GM23248 (cell line): ENCODE measurements at places on chromosomes 6 and 20.

DNA sequence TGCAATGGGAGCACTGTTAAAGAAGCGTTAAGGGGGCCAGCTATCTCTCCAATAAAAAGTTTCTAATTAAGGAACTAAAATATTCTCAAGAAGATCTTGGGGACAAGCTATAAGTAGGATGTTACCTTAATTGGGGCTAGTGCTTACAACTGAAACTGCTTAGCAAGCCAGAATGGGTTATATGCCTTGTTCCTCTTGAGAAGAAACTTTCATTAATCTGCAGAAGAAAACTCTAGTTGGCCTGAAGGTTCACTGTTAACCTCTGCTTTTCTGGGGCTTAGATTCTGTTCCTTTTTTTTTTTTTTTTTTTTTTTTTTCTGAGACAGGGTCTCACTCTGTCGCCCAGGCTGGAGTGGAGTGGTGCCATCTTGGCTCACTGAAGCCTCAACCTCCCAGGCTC, 82.2 kb downstream of the BACH2 start:
- no peaks in the 10 kb centered on the region; the same call in 1 of the 2 replicates for H3K27me3 ChIP-seq
- H3K27ac ChIP-seq, result no peak overlapping the region
- H3K4me3 ChIP-seq, result no peak overlapping the region
- H3K4me1 ChIP-seq, result peaks cover 18% of the 10 kb centered on the region

DNA sequence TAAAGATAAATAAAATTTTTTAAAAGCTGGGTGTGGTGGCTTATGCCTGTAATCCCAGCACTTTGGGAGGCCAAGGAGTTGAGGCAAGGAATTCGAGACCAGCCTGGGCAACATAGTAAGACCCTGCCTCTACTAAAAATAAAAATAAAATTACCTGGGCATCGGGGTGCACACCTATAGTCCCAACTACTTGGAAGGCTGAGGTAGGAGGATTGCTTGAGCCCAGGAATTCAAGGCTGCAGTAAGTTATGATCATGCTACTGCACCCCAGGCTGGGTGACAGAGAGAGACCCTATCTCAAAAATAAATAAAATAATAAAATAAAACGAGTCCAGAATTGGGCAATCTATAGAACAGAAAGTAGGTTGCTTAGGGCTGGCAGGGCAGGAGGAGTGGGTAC, 228.7 kb downstream of the BCAS1 start:
- no peak overlapping the region for H3K4me3 ChIP-seq
- H3K27ac ChIP-seq, result no peak overlapping the region
- no peaks in the 10 kb centered on the region for H3K36me3 ChIP-seq
- no peaks in the 10 kb centered on the region; the same call in 1 of the 2 replicates for H3K4me1 ChIP-seq

GRCh38 chr6:21468461-21468860, 125.1 kb upstream of the SOX4 start:
- DNase-seq, result no peak
- no peak overlapping the region for H3K4me3 ChIP-seq
- no peak overlapping the region for H3K27ac ChIP-seq
- H3K27me3 ChIP-seq, result no peaks in the 10 kb centered on the region
- no peaks in the 10 kb centered on the region for H3K36me3 ChIP-seq

DNA sequence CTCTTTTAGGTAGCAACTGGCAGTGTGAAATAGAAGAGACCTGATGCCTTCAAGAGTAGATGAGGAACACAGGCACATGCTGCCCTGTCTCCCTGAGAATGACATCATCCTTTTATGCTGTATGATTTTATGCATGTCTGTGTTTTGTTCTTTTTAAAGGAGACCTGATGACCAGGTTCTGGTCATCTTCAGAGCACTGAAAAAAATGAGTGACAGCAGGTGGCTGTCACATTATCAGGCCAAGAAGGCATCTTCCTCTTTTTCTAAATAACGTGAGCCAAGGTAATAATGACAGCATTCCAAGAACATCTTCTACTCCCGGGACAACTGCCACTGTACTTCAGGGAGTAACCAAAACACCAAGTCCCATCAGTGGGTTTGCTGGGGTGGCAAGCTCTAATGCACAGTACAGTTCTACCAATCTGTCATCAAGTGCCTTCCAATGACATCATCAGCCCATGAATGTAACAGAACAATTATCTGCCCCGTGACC, 28.9 kb downstream of the CNKSR3 start:
- peaks cover 27% of the 10 kb centered on the region for H3K4me1 ChIP-seq
- no peaks in the 10 kb centered on the region for H3K27me3 ChIP-seq
- no peak overlapping the region for H3K27ac ChIP-seq
- no peak overlapping the region for H3K4me3 ChIP-seq
- DNase-seq, result no peak
- H3K36me3 ChIP-seq, result no peaks in the 10 kb centered on the region

- DNase-seq, result no peak
- H3K36me3 ChIP-seq, result no peaks in the 10 kb centered on the region
- H3K4me3 ChIP-seq, result no peak overlapping the region
- no peaks in the 10 kb centered on the region for H3K27me3 ChIP-seq
These were observed 35.9 kb upstream of the IRAK1BP1 start for GRCh38 chr6:78831492-78831891.

DNA sequence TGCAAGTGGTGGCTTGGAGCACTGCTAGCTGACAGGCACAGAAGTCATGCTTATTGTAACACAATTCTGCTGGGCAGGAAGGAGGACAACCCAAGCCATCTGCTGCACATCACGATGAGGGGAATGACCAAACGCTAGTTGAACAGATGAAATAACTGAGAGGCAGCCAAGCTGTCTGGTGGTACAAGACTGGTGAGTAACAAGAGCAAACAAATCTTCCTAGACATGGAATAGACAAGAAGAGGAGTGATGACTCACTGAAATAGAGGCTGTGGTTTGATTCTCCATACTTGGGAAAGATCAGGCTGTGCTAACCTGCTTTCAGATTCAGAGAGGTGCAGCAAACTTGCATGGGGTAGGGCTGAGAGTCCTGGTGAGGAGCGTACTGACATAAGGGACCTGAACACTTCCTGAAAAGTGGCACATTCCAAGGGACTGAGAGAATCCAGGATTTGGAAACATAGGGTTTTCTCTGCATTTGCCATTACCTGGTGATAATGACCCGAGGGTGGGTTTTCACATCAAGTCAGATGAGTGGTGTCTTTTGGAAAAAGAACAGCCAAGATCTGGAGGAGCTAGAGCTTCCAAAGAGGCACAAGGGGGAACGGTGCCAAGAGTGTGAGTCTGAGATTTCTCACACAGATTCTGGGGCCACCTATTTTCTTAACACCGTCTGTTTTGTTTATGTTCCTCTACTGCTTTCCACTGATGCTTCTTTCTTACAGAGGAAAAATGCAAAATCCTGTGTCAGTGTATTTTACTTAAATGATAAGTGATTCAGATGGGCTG, 60.0 kb downstream of the PRL start:
- no peaks in the 10 kb centered on the region for H3K27me3 ChIP-seq
- DNase-seq, result peak; percentile 87
- peaks cover 7% of the 10 kb centered on the region for H3K4me1 ChIP-seq
- no peak overlapping the region for H3K4me3 ChIP-seq
- H3K36me3 ChIP-seq, result no peaks in the 10 kb centered on the region

GRCh38 chr20:19995220-19995863, 21.8 kb upstream of the NAA20 start:
- H3K4me3 ChIP-seq, result no peak overlapping the region
- H3K27me3 ChIP-seq, result no peaks in the 10 kb centered on the region
- DNase-seq, result peak; percentile 78

DNA sequence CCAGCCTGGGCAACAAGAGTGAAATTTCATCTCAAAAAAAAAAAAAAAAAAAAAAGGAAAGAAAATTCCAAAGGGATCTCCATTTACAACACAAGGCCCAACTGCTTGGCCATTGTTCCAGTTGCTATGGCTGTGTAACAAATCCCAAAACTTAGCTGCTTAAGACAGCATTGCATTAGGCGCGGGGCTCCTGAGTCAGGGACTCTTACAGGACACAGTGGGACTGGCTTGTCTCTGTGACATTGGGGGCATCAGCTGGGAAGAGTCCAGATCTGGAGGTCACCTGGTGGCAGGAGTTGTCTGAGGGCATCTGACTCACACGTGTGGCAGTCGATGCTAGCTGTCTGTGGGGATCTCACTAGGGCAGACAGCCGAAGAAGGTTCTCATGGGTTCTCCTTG, 35.6 kb downstream of the TTLL9 start:
- no peak for DNase-seq
- peaks cover 5% of the 10 kb centered on the region for H3K27me3 ChIP-seq
- H3K27ac ChIP-seq, result no peak overlapping the region
- H3K4me1 ChIP-seq, result no peaks in the 10 kb centered on the region
- no peaks in the 10 kb centered on the region for H3K36me3 ChIP-seq

- no peaks in the 10 kb centered on the region for H3K4me1 ChIP-seq
- DNase-seq, result peak; percentile 83
- H3K27ac ChIP-seq, result no peak overlapping the region
- no peak overlapping the region for H3K4me3 ChIP-seq
- H3K36me3 ChIP-seq, result no peaks in the 10 kb centered on the region
These were observed 15.8 kb upstream of the RBPJL start for GRCh38 chr20:45290677-45291355.

- no peak overlapping the region for H3K27ac ChIP-seq
- H3K4me1 ChIP-seq, result peaks cover 13% of the 10 kb centered on the region; the same call in 1 of the 2 replicates
- H3K27me3 ChIP-seq, result no peaks in the 10 kb centered on the region
- peak; percentile 45 for DNase-seq
- H3K36me3 ChIP-seq, result no peaks in the 10 kb centered on the region
- peak overlapping the region; percentile 40; the same call in 1 of the 2 replicates for H3K4me3 ChIP-seq
These were observed 274.1 kb downstream of the CLIC5 start for GRCh38 chr6:45741437-45742171.

DNA sequence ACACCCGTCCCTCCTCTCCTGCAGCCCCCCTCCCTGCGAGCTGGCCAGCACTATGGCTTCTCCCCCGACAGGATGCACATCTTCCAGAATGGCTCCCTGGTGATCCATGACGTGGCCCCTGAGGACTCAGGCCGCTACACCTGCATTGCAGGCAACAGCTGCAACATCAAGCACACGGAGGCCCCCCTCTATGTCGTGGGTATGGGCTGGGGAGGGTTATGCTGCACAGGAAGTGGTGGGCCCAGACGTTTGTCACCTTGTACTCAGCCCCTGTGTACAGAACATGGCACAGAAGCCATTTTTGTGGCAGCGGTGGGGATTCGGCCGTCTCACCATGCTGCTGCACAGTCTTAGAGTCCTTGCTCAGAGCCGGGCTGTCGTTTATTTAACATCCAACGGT, 29.0 kb upstream of the SRF start:
- DNase-seq, result no peak
- no peak overlapping the region for H3K27ac ChIP-seq
- H3K4me1 ChIP-seq, result no peaks in the 10 kb centered on the region
- H3K27me3 ChIP-seq, result no peaks in the 10 kb centered on the region

DNA sequence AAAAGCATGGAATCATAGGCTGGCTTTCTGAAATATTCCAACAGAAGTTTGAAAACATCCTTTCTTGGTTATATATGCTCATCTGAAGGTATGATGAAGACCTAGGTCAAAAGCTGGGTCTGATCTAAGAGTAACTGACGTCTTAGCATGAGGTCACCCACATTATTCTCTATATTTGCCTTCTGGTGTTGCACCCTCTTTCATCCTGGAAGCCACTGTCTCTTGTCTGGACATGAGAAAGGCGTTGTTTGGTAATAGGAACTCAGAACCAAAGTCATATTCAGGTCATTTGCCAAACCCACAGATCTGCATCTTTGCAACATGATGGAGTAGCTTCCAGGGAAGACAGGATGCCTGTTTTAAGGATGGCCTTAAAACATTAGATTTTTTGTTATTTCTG, 17.6 kb downstream of the GABRR1 start:
- H3K27ac ChIP-seq, result no peak overlapping the region
- H3K4me1 ChIP-seq, result no peaks in the 10 kb centered on the region
- 0 out of 2 replicates have a peak, but pooled peaks cover 5% of the 10 kb centered on the region for H3K27me3 ChIP-seq
- no peaks in the 10 kb centered on the region for H3K36me3 ChIP-seq
- DNase-seq, result no peak

DNA sequence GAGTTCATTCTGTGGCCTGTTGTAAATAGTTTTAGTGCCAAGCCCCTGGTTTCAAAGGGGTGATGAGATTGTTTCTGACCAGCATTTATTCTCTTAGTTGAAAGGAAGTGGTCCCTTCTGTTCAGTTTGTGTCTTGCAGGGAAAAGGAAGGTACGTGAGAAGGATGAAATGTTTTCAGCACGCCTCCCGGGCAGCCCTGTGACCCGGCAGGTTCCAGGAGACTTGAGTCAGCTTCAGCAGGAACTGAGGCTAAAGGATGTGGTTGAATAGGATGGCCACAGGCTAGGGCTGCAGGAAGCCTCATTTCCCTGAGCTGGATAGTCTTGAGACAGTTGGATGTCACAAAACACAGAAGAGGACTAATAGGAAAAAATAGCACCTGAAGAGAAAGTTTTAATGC, 132.4 kb upstream of the SYNDIG1 start:
- peak; percentile 27 for DNase-seq
- H3K27ac ChIP-seq, result no peak overlapping the region
- no peaks in the 10 kb centered on the region for H3K36me3 ChIP-seq
- H3K4me3 ChIP-seq, result no peak overlapping the region
- no peaks in the 10 kb centered on the region for H3K4me1 ChIP-seq

DNA sequence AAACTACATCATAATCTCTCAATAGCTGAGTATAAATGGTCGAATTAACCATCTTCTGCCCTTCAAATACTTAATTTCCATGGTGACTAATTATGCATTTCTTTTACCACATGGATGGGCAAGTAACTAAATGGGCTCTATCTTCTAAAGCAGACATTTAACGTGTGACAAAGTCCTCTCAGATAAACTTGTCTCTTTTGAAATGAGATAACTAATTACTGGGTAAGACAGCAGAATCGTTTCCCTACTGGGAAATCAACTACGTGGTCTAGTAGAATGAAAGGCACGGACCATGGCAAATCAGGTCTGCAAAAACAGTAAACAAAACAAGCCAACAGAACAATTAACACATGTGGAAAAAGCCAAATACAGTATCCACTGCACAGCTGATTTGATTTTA, 137.7 kb downstream of the BACH2 start:
- DNase-seq, result no peak
- no peaks in the 10 kb centered on the region for H3K36me3 ChIP-seq
- peaks cover 34% of the 10 kb centered on the region; the same call in 1 of the 2 replicates for H3K27me3 ChIP-seq
- H3K4me3 ChIP-seq, result no peak overlapping the region
- no peak overlapping the region for H3K27ac ChIP-seq

- peaks cover 5% of the 10 kb centered on the region; the same call in 1 of the 2 replicates for H3K27me3 ChIP-seq
- no peak overlapping the region for H3K27ac ChIP-seq
- H3K36me3 ChIP-seq, result no peaks in the 10 kb centered on the region
- DNase-seq, result no peak
These were observed 12.1 kb upstream of the TBXT start for GRCh38 chr6:166179704-166180103.

GRCh38 chr6:166933396-166933795, 23.0 kb downstream of the RNASET2 start:
- H3K4me3 ChIP-seq, result no peak overlapping the region
- no peaks in the 10 kb centered on the region for H3K36me3 ChIP-seq
- H3K4me1 ChIP-seq, result no peaks in the 10 kb centered on the region
- no peak for DNase-seq
- no peak overlapping the region for H3K27ac ChIP-seq
- H3K27me3 ChIP-seq, result no peaks in the 10 kb centered on the region

- no peak for DNase-seq
- no peak overlapping the region for H3K27ac ChIP-seq
- no peaks in the 10 kb centered on the region for H3K36me3 ChIP-seq
- no peaks in the 10 kb centered on the region for H3K4me1 ChIP-seq
These were observed 410.2 kb downstream of the MEI4 start for GRCh38 chr6:78062993-78063392.

GRCh38 chr6:106128981-106129781, 43.0 kb downstream of the PRDM1 start:
- no peaks in the 10 kb centered on the region for H3K36me3 ChIP-seq
- peak overlapping the region; percentile 85 for H3K27ac ChIP-seq
- H3K4me3 ChIP-seq, result peak overlapping the region; percentile 63
- no peaks in the 10 kb centered on the region for H3K27me3 ChIP-seq
- H3K4me1 ChIP-seq, result peaks cover 17% of the 10 kb centered on the region

GRCh38 chr20:38085026-38085425, 51.5 kb downstream of the RPRD1B start:
- no peak for DNase-seq
- H3K27me3 ChIP-seq, result no peaks in the 10 kb centered on the region
- H3K4me1 ChIP-seq, result no peaks in the 10 kb centered on the region
- H3K27ac ChIP-seq, result no peak overlapping the region
